ENCODE measurements at places on chromosomes 6 and 20. TPM values are rescaled to one million over a fixed set of nuclear protein-coding genes. Genes with fewer than 3 reads are reported as not detected.

DNA sequence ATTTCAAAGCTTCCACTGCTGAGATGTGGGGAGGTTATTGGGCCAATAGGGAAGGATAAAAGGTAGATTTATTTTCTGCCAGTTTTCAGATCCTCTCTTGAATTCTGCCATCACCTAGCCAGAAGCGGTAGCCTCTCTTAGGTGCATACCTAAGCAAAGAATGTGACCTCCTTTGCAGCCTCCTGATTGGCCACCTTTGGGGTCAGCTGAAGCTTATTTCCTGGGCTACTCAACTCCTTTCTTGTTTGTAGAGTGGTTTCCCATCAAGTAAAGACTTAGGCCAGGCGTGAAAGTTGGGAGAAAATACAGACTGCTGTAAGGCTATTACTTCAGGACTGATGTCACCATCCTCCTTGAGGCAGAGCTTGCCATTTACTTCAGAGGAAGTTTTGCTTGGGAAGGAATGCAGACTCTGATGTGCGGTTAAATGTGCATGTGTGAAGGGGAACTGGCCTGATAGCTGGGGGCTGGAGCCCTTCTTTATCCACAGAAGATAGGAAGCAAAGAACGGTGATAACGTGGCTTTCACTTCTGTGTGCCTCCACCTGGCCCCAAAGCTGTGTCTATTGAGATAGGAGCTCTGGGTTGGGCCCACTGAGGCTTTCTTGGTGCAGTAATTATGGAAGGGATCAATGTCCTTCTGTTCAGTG is 70.1 kb downstream of the TRMT11 start:
- no peak for DNase-seq

DNA sequence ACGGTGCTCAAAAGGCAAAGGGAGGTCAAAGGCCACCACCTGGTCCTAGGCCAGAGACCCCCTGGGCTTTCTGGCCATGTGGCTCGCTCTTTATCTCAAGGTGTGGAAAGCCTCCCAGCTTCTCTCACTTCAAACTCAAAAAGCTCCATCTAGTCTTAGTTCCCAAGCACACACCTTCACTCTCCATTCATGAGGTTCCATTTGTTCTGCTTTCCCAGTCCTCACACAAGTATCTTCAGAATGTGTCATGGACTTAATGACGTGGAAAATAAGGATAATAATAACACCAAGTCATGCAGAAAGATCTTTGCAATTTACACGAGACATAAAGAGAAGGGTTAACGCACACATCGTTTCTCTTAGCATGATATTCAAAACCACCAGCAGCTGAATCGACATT is 219.3 kb downstream of the GMDS start:
- DNase-seq = no peak

DNA sequence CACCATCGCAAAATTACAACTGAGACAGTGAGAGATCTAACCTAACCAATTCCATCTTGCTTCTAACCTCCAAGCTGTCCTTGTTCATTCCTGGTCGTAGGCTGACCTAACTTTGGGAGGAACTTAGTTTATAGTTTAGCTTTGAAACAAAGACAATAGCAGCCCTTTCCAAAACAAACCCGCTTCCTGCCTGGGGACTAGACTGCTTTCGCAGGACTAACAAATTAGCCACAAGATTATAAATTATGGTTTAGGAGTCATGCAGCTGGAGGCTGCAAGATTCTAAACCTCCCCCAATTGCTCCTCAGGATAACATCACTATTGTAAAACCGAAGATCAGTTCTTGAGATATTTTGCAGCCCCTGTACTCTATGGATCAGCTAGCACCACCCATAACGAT is 63.2 kb downstream of the TRIM27 start:
- no peak for DNase-seq

DNA sequence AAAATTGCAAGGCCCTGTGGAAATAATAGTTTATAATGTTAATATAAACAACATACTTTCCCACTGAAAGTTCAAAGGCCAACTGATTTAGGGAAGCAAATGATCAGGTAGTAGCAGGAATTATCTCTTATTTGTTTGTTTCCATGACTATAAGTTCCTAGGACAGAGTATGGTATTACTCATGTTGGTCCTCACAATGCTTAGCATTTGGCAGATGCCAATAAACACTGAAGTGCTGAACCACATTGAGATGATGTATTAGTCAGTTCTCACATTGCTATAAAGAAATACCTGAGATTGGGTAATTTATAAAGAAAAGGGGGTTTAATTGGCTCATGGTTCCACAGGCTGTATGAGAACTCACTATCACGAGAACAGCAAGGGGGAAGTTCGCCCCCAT is 129.6 kb upstream of the NUP153 start:
- DNase-seq = no peak

GRCh38 chr6:134230940-134231339 is 87.0 kb downstream of the SGK1 start:
- DNase-seq = no peak

DNA sequence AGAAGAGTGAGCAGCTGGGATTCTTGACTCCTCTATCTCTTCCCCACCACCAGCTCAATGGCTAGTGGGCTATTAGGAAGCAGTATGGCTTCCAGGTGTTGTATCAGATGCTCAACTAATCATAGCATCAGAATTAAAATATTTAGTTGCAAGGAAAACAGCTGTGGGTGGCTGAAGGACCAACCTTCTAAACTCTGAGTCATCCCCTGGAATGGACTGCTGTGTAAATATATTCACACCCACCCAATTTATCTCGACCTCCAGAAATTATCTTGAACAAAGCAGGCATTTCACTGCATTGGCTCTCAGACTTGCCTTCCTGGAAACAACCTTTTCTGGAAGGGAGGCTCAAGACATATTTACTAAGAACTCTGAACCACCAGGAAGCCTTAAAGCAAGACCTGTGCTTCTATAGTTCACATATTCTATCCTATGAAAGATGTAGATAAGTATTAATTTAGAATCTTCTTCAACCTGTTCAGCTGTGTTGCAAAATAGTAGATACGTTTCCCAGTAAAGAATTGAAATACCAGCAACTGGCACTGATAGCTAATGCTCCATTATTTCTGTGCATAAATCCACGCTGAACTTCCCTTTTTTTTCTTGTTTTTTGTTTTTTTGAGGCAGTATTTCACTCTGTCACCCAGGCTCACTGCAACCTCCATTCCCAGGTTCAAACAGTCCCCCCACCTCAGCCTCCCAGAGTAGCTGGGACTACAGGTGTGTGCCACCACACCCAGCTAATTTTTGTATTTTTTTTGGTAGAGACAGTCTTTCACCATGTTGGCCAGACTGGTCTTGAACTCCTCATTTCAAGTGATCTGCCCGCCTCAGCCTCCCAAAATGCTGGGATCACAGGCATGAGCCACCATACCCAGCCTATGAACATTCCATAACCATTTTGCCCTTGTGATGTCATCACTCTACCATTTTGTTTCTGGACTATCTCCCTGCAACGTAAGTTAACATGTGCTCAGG is 56.9 kb upstream of the CD2AP start:
- peak; percentile 29 for DNase-seq

GRCh38 chr20:37992802-37993409 is 40.4 kb downstream of the TTI1 start:
- peak; percentile 77 for DNase-seq

GRCh38 chr6:43510827-43511163 is 649 bp upstream of the LRRC73 start:
- DNase-seq = no peak

DNA sequence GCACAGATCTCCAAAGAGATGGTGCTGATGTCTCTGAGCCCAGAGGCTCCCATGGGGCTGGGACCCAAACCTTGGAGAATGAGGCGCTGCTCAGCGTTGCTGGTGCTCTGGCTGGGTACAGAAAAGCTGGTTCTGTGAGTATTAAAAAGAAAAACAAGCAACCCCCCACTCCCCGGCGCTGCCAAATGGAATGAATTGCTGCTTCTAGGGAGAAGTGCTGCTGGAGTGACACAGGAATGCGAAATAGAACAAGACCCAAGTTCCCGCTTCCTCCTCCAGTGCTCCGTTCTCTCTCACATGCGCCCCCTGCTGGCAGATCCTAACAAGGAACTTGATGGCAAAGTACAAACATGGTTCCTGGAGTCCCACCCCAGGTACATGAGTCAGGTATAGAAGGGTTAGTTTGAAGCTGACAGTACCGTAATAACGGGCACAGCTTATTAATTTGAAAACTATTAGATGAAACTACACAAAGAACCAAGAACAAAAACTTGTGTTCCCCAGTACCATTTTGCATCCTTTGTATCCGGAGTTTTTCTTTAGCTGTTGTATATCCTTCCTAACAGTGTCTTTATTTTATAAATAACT is 2.1 kb upstream of the DDX27 start:
- peak; percentile 88 for DNase-seq

DNA sequence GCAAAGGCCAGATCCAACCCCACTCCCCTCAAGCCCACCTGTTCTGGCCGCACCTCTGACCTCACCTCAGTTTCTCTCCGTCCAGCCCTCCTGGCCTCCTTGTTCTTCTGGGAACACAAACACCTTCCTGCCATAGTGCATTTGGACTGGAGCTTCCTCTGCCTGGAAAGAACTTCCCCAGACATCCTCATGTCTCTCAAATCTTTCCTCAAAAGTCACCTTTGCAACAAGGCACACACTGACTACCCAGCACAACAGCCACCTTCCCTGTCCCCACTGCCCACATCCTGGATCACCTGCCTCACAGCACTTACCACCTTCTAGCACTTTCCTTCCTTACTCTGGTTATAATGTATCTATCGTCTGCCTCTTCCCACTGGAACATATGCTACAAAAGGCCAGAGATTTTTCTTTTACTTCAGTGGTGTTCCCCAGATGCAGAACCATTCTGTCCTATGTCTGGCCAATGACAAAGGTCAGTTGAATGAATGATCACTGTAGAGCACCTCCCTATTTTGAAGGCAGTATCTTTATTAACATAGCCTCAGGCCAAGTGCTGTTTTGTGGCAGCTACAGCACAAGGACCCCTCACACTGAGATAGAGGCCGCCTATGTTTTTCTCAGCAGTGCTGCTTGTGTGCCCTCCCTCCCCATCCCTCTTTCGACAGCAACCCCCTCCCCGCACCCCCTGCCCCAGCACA is 4.1 kb downstream of the HLA-B start:
- DNase-seq = no peak

DNA sequence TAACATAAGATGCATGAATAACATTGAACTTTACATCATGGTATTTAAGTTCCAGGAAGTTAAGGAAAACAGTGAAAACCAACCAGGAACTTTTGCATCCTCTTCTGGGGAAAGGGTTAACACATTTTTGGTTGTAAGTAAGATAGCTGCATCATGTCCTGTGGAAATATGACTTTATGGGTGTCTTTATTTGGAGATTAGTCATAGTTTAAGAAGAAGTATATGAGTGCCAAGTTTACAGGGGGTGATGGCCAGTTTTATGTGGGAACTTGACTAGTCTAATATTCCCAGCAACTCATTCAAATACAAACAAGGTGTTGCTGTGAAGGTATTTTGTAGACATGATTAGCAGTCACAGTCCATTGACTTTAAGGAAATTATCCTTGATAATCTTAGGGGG is 78.0 kb downstream of the PDE10A start:
- DNase-seq = no peak

DNA sequence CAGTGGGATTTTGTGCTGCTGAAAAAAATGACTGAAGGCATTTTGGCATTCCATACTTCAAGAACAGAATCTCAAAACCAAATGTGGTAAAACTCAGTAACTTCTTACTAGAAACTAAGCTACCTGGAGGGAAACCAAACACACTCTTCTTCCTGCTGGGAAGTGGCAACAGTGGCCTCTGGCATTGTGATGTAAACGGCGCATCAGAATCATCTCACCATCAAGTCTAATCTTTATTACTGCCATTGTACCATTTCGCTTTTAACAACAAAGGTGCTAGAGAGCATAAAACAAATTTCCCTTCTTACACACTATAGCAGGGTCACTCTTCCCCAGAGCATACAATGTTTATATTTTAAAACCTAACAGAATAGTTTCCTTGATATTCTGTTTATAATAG is 101.6 kb upstream of the CEP162 start:
- no peak for DNase-seq

DNA sequence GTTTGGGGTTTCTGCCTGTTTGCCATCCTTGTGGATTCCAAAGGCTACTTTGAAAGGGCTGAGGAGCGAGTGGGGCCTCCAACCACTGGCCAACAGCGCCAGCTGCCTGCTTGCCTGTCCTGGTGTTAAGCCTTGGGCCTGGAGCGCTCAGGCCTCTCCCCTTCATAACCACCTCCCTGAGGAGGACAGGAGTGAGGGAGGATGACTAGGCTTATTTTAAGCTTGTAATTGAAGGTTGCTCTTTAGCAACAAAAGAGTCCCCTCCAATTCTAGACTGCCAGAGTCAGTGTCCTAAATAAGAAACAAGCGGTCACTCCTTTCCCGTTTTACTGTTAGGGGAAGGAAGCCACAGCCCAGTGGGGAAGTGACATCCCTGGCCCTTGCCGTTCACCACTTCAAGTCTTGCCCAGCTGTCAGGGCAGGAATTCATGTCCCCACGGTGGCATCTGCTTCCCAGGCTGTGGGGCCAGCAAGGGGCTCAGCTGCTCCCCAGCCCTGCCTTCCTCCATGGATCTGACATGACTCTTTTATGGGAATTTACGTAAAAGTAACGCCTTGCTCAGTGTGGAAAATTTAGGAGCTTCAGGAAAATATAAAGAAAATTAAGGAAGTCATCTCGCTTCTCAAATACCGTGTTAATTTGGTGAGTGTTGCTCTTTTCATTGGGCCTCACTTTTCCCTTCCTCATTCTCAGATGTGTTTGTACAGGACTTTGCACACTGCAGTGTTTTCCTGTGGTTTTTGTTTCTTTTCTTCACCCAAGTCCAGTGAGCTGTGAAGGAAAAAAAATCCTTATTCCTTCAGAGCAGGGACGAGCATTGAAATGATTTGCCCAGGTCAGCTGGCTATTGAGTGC is 57.8 kb downstream of the SSR1 start:
- no peak for DNase-seq

DNA sequence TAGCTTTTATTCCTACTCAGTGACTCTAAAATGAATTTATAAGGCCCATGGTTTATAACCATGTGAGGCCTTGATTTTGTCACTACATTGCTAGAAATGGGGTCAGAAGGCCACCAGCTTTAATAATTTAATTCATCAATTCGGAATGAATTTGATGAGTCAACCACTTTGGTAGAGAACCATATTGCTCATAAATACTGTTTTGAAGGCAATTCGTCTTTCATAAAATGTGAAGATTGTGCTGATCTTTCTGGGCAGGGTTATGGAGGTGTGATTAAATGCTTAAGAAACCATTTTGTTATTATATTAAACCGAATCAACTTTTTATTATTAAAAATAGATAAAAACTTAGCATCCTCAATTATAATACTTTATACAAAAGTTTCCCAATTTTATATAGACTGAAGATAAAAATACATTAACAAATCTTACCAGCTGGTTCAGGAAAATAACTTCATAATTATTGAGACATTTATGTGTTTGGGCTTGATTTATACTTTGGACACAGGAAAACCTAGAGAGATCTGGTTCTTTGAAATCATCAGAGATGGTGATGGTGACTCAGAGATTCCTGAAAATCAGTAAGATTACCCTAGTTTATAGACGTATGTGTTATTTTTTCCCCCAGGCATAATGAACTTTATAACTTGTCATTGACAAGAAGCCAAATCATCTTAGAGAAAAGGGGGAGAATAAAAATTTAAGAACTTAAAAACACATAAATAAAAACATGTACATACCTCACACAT is 10.6 kb downstream of the HCRTR2 start:
- DNase-seq = no peak

OR2H2 gene
- not detected for polyA plus RNA-seq

ZNF334 gene
- polyA plus RNA-seq = 1.2 TPM

EYS gene
- polyA plus RNA-seq = 0.10 TPM

ZBP1 gene
- polyA plus RNA-seq = not detected

Measured in GM23248 (cell line).